ENCODE measurements at places on chromosomes 12 and 14.

DNA sequence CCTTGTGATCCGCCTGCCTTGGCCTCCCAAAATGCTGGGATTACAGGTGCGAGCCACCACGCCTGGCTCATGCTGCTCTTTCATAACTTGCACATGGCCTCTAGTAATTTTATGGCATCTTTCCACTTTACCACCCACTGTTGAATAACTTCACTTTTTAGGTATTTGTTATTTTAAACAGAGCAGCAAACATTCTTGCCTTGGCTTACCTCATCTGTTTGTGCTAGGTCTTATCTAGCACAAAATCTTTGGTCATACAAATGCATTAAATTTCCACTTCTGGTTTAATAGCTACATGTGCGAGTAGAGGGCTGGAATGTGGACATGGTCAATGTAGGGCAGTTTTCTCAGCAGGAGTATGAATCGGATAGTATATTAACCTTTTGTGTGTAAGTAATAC, 38.8 kb upstream of the ATF7IP start:
- DNase-seq: no peak

DNA sequence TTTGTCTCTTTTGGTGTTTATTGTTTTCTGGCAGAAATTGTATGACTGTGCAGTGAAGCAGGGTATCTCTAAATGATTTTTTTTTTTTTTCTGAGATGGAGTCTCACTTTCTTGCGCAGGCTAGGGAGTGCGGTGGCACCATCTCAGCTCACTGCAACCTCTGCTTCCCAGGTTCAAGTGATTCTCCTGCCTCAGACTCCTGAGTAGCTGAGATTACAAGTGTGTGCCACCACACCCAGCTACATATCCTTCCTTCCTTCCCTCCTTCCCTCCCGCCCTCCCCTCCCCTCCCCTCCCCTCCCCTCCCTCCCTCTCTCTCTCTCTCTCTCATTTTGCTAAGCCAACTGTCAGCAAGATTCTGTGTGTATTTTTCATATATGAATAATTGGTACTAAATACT, 94.4 kb downstream of the PPHLN1 start:
- no peak for DNase-seq

DNA sequence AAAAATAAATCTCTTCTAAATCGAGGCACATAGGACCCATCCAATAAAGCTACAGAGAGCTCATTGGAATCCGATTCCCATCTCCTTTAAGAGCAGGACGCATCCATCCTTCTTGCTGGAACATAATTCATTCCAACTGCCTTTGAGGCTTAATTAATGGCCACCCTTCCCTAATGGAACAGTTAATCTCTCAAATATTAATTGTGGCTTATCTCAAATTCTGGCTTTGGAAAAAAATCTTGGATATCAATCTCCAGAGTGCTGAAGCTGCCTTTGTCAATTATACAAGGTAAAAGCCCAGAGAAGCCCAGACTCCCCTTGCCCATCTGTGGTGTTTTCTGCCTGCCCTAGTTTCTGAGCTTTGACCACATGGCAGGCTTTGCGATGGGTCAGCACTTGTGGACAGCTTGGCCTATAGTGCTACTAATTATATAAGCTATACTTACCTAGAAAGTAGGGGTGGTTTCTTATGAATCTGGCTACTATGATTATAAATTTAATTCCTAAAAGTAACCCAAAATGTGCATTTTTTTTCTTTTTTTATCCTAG, 246.3 kb downstream of the NUAK1 start:
- no peak for DNase-seq

DNA sequence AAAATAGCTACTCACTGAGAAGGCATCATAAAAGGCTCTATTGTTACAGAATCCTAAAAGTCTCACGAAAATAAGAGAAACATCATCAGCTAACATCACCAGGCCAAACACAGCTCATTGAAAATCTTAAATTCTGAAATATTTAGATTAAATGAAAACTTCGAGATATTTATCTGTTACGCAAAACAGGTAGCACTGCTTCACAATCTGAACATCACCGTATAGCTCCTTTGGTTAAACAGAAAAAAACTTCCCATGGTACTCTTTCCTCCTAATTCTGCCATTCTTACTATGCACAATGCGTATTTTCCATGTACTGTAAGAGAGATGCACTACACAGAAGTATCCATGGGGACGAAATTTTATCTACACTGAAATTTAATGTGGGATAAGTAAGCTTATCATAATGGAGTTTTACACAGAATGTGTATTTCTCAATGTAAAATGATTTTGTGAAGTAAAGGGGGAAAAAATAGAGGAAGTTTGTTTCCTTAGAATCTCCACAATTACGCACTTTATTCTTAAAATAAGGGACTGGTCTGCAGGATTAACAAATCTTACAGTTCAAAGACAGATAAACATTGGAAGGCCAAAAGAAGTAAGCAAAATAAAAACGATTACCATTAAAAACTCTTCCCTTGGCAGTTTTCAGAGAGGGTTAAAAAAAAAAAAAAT, 1.9 kb downstream of the SGPP1 start:
- no peak for DNase-seq
